Osteocyte (in vitro differentiated cells): ENCODE measurements at places on chromosomes 4 and X. TPM values are rescaled to one million over a fixed set of nuclear protein-coding genes. Genes with fewer than 3 reads are reported as not detected.

The PLAC8 gene
- not detected in 2 replicates for total RNA-seq

The FREM3 gene
- total RNA-seq, result not detected in 2 replicates

The MAGEA6 gene
- not detected in 2 replicates for total RNA-seq

The BTC gene
- 0.21 and 0.27 TPM in 2 replicates for total RNA-seq

DNA sequence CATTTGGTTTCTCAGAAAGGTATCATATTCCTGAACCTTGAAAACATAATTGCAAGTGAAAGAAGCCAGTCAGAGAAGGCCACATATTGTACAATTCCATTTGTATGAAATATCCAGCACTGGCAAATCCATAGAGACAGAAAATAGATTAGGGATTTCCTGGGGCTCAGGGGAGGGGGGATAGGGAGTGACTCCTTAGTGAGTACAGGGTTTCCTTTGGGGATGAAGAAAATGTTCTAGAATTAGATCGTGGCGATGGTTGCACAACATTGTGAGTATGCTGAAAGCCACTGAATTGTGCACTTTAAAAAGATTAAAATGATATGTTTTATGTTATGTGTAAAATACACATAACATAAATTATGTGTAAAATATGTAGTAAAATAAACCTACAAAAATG lies 10.3 kb downstream of the XPNPEP2 start:
- H3K27ac ChIP-seq, result no peak overlapping the region
- no peaks in the 10 kb centered on the region for H3K36me3 ChIP-seq
- peaks cover 18% of the 10 kb centered on the region for H3K27me3 ChIP-seq
- DNase-seq, result no peak
- no peaks in the 10 kb centered on the region for H3K4me1 ChIP-seq

- H3K27me3 ChIP-seq, result peaks cover 48% of the 10 kb centered on the region
- H3K36me3 ChIP-seq, result no peaks in the 10 kb centered on the region
- no peak overlapping the region for H3K27ac ChIP-seq
- no peaks in the 10 kb centered on the region for H3K4me1 ChIP-seq
Observed at GRCh38 chr4:41644288-41644914, 104.1 kb downstream of the PHOX2B start.

DNA sequence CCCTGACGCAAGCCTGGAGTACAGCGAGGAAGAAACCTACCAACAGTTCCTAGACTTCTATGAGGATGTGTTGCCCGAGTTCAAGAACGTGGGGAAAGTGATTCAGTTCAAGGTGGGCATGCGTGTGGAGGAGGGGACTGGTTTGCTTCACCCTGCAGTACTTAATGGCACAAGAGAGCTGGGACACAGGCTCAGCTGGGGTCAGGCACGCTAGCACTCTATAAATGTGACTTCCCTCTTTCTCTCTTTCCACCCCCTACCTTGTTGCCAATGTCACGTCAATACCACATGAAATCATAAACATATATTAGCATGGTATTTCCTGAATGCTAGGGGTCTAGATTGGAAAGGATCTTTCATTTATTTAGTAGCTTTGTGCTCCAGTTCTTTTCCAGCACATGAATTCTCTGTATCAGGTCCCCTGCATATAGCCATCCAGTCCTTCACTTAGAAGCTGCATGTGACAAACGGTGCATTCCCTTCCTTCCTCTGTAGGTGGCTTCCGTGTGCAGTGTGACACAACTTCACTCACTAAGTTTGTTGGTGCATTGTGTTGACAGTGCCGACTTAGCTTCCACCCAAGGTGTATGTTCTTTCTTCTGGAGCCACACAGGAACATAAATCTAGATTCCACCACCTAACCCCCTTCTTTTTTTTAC lies 25.6 kb downstream of the ZRSR2 start:
- H3K27me3 ChIP-seq, result no peaks in the 10 kb centered on the region
- H3K36me3 ChIP-seq, result peaks cover 43% of the 10 kb centered on the region
- H3K4me1 ChIP-seq, result no peaks in the 10 kb centered on the region
